Immature natural killer cell (primary cell): ENCODE measurements at places on chromosomes 2 and 18.

GRCh38 chr2:223832241-223832903 lies 5.0 kb downstream of the AP1S3 start:
- H3K27me3 ChIP-seq: no peaks in the 10 kb centered on the region
- H3K36me3 ChIP-seq: peaks cover 7% of the 10 kb centered on the region
- peaks cover 24% of the 10 kb centered on the region for H3K4me1 ChIP-seq
- no peak overlapping the region for H3K27ac ChIP-seq

DNA sequence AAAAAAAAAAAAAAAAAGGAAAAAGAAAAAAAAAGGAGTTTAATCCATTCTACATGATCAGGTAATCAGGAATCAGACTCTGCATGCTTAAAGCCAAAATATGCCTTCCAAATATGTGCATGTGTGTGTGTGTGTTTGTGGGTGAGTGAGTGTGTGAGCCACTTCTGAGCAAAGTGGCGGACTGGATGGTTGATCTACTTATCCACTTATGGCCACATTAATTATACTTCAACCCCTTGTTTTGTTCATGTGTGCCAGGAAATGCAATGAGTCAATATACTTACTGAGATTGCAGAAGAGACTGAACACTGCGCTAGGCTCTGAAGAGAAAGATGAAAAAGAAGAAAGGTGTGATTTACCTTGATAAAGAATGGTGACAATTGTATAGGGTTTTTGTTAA lies 586.5 kb upstream of the NXPH2 start:
- no peak overlapping the region for H3K4me3 ChIP-seq
- no peaks in the 10 kb centered on the region for H3K27me3 ChIP-seq
- no peak overlapping the region for H3K27ac ChIP-seq
- H3K4me1 ChIP-seq: no peaks in the 10 kb centered on the region
- no peaks in the 10 kb centered on the region for H3K36me3 ChIP-seq

DNA sequence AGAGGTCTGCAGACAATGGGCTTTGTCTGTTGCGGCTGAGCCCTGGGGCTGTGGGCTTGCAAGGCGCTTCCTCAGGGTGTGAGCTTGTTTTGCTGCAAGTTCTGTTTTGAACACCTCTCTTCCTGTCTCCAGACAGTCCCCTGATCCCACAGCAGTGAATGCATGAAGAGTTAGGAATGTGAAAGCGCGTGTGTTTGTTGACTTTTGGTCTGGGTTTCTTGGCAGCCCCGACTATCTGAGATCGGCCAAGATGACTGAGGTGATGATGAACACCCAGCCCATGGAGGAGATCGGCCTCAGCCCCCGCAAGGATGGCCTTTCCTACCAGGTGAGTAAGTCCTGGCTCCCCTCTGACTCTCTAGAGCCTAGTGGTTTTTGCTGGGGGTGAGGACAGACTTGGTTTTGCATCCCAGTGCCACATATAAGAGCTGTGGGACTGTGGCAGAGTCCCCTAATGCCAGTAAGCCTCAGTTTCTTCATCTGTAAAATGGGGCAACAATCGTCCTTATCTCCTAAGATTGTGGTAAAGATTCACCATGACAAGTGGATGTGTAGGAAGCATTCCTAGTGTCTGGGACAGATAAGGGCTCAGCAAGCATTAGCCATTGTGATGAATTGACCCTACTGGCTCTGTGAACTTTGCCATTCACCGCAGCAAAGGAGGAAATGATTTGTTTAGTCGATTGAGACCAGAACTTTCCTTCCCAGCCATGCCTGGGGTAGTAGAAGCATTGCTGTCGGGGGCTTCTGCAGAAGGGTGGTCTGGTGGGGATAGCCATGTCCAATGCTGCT lies 3.0 kb downstream of the LBH start:
- H3K4me3 ChIP-seq: peak overlapping the region; percentile 83
- peaks cover 13% of the 10 kb centered on the region for H3K27me3 ChIP-seq
- peaks cover 9% of the 10 kb centered on the region for H3K36me3 ChIP-seq
- H3K27ac ChIP-seq: peak overlapping the region; percentile 97
- DNase-seq: peak; percentile 37

DNA sequence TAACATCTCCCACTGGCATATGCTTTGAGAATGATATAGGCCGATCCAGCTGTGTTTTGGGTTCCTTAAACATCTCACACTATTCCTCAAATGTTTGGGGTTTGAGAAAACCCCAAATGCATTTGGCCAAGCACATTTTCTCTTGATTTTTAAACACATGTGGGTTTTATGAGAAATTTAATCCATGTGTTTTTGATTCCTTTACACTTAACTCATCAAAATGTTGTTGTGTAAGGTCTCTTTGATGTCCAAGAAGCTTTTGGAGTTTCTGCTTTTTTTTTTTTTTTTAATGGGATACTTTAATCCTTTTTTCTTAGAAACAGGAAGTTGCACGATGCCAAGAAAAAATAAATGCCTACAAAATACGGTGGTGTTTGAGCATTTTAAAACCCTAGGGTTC lies 339.8 kb upstream of the TCF4 start:
- no peak overlapping the region for H3K4me3 ChIP-seq
- H3K4me1 ChIP-seq: no peaks in the 10 kb centered on the region
- H3K27ac ChIP-seq: no peak overlapping the region
- no peaks in the 10 kb centered on the region for H3K36me3 ChIP-seq
- no peaks in the 10 kb centered on the region for H3K27me3 ChIP-seq

DNA sequence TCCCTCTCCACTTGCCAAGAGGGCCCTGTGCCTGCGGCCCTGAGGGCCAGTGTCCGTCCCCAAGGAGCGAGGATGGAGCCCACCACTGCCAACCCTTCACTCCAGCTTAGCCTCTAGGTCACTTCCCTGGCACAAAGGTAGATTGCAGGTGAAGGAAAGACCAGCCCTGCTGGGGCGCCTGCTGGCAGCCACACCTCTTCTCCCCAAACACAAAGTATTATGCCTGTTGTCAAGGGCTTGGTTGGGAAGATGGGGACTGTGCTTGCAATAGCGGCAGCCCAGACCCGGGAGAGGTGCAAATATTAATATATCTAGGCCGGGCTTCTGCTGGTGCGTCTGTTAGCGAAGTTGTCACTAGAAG lies 7.7 kb downstream of the KCNF1 start:
- no peaks in the 10 kb centered on the region for H3K4me1 ChIP-seq
- H3K27me3 ChIP-seq: peaks cover 2% of the 10 kb centered on the region
- H3K27ac ChIP-seq: no peak overlapping the region
- H3K4me3 ChIP-seq: no peak overlapping the region
- no peak for DNase-seq
- no peaks in the 10 kb centered on the region for H3K36me3 ChIP-seq

- no peak for DNase-seq
- no peak overlapping the region for H3K4me3 ChIP-seq
- H3K36me3 ChIP-seq: no peaks in the 10 kb centered on the region
- peaks cover 23% of the 10 kb centered on the region for H3K4me1 ChIP-seq
Measured at GRCh38 chr2:28506112-28506910, 10.5 kb downstream of the PLB1 start.

DNA sequence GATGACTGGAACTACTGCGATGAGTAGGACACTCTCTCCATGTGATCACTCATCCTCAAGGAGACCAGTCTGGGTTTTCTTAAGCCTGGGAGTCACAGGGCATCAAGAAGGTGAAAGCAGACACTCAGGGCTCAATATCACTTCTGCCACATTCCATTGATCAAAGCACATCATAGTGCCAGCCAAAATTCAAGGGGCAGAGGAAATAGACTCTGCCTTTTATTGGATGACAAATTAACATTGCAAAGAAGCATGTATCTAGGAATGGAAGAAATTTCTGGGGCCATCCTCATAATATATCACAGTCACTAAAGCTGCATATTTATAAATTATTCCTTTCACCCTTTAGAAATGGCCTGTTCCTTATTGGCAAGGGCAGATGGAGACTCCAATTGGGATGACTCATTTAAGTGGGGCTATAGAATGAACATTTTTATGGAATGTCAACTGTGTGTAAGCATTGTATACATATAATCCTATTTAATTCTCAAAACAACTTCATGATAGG lies 114.8 kb upstream of the CDC42EP3 start:
- DNase-seq: no peak
- H3K27me3 ChIP-seq: no peaks in the 10 kb centered on the region
- no peaks in the 10 kb centered on the region for H3K4me1 ChIP-seq
- H3K4me3 ChIP-seq: no peak overlapping the region
- no peak overlapping the region for H3K27ac ChIP-seq

- H3K27me3 ChIP-seq: peaks cover 1% of the 10 kb centered on the region
- no peaks in the 10 kb centered on the region for H3K36me3 ChIP-seq
- no peak overlapping the region for H3K27ac ChIP-seq
- DNase-seq: no peak
- no peak overlapping the region for H3K4me3 ChIP-seq
- H3K4me1 ChIP-seq: peaks cover 13% of the 10 kb centered on the region
Measured at GRCh38 chr2:28615706-28616105, 119.8 kb downstream of the PLB1 start.

GRCh38 chr2:40123326-40123725 lies 328.6 kb downstream of the SLC8A1 start:
- no peaks in the 10 kb centered on the region for H3K4me1 ChIP-seq
- no peak for DNase-seq
- no peak overlapping the region for H3K27ac ChIP-seq
- no peaks in the 10 kb centered on the region for H3K27me3 ChIP-seq
- no peaks in the 10 kb centered on the region for H3K36me3 ChIP-seq
- no peak overlapping the region for H3K4me3 ChIP-seq

DNA sequence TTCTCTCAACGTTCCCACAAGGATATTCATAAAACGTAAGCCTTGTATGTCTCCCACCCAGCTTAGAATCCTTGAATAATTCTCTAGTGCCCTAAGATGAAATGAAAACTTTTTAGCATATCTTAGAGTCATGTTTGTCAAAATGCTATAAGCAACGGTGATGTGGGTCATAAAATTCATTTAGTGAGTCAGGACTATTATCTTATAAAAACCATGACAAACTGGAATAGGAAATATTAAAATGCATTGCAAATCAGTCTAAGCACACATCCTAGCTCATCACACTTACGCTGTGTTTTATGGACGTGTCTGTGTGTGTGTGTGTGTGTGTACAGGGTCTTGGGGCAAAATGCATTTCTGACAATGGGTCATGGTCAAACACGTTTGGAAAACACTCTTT lies 119.9 kb upstream of the ST6GAL2 start:
- H3K36me3 ChIP-seq: no peaks in the 10 kb centered on the region
- no peaks in the 10 kb centered on the region for H3K4me1 ChIP-seq
- no peak overlapping the region for H3K4me3 ChIP-seq
- no peak overlapping the region for H3K27ac ChIP-seq
- no peak for DNase-seq

GRCh38 chr18:53677480-53677879 lies 547.0 kb downstream of the MBD2 start:
- no peaks in the 10 kb centered on the region for H3K27me3 ChIP-seq
- no peak overlapping the region for H3K27ac ChIP-seq
- no peak overlapping the region for H3K4me3 ChIP-seq
- no peaks in the 10 kb centered on the region for H3K4me1 ChIP-seq
- no peaks in the 10 kb centered on the region for H3K36me3 ChIP-seq
- no peak for DNase-seq

DNA sequence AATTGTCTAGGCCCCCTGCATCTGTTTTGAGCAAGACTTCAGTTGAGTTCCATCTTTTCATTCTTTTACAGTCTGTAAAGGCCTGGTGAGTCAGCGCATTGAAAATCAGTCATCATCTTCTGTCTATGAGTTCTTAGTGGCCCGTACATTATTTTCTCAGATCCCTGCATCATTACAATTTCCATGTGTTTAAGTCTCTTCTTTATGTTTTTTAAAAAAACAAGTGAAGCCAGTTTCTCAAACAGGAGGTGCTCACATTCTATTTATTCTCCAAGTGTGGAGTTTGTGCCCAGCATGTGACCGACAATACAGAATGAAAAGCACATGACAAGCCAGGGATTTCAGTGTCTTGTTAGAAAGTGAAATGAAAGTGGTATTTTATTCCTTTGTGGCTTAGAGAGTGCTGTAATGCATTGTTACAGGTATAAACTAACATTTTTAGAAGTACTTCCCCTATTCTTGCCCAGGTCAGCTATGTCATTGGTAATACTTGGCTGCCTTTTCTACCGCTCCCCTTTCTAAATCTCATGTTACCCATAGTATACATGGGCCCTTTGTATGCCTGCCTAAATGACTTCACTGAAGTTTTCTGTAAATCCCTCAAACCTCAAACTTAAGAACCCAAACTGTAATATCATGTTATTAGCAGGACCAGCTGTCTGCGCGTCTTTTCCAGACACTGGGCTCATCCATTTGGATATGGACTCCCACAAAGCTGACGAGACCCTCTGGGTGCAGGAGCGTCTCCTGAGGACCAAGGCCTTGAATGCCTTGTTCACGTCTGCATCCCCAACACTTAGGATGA lies 67.6 kb downstream of the FEZ2 start:
- H3K27me3 ChIP-seq: peaks cover 1% of the 10 kb centered on the region
- H3K4me3 ChIP-seq: no peak overlapping the region
- DNase-seq: no peak
- H3K36me3 ChIP-seq: peaks cover 8% of the 10 kb centered on the region

DNA sequence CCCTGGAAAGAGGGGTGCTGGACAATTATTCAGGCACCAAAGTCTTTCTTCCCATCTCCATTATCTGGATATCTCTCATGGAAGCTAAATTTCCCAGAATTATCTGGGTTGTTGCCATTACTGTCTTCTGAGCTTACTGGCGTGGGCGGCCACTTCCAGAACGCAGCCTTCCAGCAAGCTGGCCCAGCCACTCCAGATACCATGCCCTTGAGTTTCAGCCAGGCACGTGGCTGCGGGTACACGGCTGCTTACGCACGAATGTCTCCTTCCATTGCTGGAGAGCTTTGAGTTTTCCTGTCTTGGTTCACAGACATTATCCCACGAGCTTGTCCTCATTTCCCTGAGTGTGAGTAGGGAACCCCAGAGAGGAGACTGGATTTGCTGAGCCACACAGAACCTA lies 32.7 kb downstream of the CELF4 start:
- no peak for DNase-seq
- no peaks in the 10 kb centered on the region for H3K36me3 ChIP-seq
- H3K4me1 ChIP-seq: no peaks in the 10 kb centered on the region
- H3K27me3 ChIP-seq: peaks cover 4% of the 10 kb centered on the region

- no peaks in the 10 kb centered on the region for H3K4me1 ChIP-seq
- no peak overlapping the region for H3K27ac ChIP-seq
Measured at GRCh38 chr2:117917223-117917917, 96.5 kb downstream of the CCDC93 start.

GRCh38 chr2:236694146-236694888 lies 124.7 kb downstream of the ACKR3 start:
- H3K4me3 ChIP-seq: no peak overlapping the region
- DNase-seq: no peak
- no peak overlapping the region for H3K27ac ChIP-seq
- no peaks in the 10 kb centered on the region for H3K36me3 ChIP-seq

GRCh38 chr2:29723255-29724001 lies 198.0 kb downstream of the ALK start:
- peaks cover 2% of the 10 kb centered on the region for H3K27me3 ChIP-seq
- H3K4me1 ChIP-seq: no peaks in the 10 kb centered on the region
- no peak overlapping the region for H3K27ac ChIP-seq
- DNase-seq: no peak
- no peaks in the 10 kb centered on the region for H3K36me3 ChIP-seq

GRCh38 chr2:153715218-153715850 lies 156.4 kb upstream of the GALNT13 start:
- no peaks in the 10 kb centered on the region for H3K36me3 ChIP-seq
- H3K4me1 ChIP-seq: no peaks in the 10 kb centered on the region
- H3K27ac ChIP-seq: no peak overlapping the region
- no peaks in the 10 kb centered on the region for H3K27me3 ChIP-seq
- H3K4me3 ChIP-seq: no peak overlapping the region

GRCh38 chr2:37569986-37570679 lies 101.3 kb downstream of the CDC42EP3 start:
- H3K4me3 ChIP-seq: no peak overlapping the region
- H3K4me1 ChIP-seq: peaks cover 32% of the 10 kb centered on the region
- no peak overlapping the region for H3K27ac ChIP-seq
